ENCODE measurements at places on chromosomes 2 and 18.

- DNase-seq, result no peak
Observed at GRCh38 chr2:57885742-57886141, 160.9 kb upstream of the VRK2 start.

DNA sequence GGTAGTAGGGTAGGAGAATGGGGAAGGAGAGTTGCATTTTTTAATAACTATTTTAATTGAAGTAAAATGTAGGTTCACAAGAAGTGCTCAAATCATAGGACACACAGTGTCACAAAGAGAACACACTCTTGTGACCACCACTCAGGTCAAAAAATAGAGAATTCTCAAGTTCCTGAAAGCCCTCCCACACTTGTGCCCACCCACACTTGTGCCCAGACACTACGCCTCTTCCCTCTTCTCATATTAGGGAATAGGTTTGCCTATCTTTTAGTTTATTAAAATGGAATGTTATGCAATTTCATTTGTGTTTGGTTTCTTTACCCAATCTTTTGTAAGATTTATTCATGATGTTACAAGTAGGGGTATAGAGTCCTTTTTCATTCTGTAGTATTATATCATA, 67.2 kb downstream of the UGGT1 start:
- DNase-seq, result no peak

GRCh38 chr2:67619204-67619603, 222.1 kb downstream of the ETAA1 start:
- no peak for DNase-seq

DNA sequence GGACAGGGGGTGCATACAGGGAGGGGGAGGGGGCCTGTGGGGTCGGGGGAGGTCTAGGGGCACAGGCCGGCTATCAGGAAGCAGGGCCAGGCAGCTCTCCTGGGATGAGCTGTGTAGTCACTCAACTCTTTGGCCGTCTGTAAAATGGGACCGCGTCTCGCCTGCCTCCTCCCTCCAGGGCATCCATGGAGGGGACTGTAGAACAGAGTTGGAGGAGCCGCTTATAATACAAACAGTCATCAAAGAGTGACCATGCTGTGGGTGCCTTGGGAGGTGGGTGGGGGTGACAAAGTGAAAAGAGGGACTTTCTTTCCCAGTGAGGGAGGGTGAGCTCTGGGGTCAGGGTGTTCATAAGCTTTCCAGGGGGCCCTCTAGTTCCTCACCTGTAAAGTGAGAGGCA, 169.6 kb upstream of the HAAO start:
- DNase-seq, result no peak

- DNase-seq, result no peak
Observed at GRCh38 chr2:165003443-165004130, 48.3 kb upstream of the SLC38A11 start.

- DNase-seq, result no peak
Observed at GRCh38 chr2:232434563-232435374, 21.2 kb upstream of the ALPI start.

GRCh38 chr2:53944542-53944941, 26.3 kb downstream of the PSME4 start:
- no peak for DNase-seq

DNA sequence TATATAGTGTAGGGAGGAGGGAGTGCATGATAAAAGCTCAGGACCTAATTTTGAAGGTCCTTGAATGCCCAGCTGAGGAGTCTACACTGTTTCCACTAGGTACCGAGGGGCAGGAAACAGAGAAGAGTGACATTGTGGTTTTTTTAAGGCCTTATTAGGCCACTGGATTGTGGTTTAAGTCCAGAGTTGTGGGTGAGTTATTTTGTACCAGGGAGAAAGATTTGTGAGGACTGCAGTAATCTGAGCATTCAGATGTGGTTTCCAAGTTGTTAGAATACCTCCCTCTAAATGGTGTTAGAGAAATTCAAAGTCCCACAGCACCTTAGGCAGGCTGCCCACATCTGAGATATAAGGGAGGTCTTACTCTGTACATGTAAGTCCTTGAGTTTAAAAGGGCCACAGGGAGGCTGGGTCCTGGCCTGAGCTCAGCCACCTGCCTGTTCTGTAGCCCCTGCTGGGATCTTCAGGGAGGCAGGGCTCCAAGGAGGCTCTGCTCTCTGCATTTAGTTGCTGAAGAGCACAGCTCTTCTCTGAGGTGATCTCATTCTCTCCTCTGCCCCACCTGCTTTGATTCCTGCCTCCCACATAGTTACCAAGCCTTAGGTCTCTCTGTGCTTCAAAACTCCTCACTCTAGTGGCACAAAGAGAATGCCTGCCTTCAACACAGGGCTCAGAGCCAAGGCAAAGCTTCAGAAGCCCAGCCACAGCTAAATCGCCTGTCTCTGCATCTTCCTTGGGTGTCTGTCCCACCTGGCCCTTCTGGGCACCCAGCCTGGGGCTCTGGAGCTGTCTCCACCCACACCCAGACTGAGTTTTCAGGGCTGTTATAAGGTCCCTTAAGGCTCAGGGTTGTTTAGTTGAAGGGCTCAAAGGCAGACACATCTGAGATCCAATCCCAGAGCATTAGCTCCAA, 88.1 kb downstream of the VSNL1 start:
- DNase-seq, result no peak

GRCh38 chr18:7090771-7091170, 26.8 kb downstream of the LAMA1 start:
- no peak for DNase-seq

- DNase-seq, result no peak
Observed at GRCh38 chr2:113245276-113245711, 33.4 kb downstream of the PAX8 start.

DNA sequence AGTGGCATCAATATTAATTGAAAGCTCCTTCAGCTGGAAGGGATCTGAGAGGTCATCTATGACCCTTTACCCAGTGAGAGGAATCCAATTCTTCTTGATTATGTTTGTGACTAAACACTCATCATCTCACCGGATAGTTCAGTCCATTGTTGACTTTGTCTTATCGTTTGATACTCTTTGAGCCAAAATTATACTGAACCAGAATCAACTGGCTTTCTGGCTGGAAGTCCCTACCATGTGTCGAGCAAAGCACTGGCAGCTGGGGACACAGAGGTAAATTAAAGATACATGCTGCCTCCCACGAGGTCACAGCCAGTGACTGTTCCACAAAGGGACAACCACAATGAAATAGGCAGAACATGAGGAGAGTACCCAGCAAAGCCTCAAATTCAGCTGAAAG, 91.4 kb upstream of the FHL2 start:
- peak; percentile 54 for DNase-seq

- DNase-seq, result no peak
Observed at GRCh38 chr2:158391876-158392275, 64.7 kb downstream of the CCDC148 start.

GRCh38 chr18:48320639-48320945, 88.6 kb downstream of the ZBTB7C start:
- no peak for DNase-seq

- DNase-seq, result no peak
Observed at GRCh38 chr18:22822841-22823508, 110.2 kb upstream of the RBBP8 start.

- no peak for DNase-seq
Observed at GRCh38 chr2:103383541-103383940, 621.7 kb downstream of the TMEM182 start.

DNA sequence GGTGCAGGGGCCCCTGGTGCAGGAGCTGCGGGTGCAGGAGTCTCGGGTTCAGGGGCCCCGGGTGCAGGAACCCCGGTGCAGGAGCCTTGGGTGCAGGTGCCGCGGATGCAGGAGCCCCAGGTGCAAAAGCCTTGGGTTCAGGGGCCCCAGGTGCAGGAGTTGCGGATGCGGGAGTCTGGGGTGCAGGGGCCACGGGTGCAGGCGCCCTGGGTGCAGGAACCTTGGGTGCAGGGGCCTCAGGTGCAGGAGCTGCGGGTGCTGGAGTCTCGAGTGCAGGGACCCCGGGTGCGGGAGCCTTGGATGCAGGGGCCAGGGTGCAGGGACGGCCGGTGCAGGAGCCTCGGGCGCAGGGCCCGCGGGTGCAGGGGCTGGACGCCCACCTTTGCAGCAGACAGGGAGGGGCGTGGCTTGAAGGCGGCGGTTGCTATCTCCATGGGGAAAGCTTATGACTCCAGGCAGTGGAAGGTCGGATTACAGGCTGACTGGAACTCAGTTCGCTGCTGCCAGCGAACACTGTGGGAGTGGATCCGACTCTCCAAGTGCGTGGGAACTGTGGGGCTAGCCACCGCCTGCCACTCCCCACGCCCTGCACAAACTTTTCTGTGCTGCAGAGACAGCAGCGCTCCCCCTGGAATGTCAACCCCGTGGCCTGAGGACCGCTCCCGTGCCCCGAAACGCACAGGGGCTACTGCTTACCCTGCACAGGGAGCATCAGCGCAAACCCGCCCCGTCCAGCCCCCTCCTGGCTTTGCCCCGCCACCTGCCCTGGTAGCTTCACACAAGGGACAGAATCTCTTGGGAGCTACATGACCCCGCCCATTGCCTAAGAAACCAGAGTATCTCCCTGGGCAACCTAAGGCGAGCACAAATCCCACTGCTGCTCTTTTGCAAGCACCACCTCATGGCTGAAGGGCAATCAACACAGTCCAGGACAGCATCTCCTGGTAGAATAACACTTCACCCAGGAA, 40.3 kb downstream of the COPS9 start:
- DNase-seq, result no peak

DNA sequence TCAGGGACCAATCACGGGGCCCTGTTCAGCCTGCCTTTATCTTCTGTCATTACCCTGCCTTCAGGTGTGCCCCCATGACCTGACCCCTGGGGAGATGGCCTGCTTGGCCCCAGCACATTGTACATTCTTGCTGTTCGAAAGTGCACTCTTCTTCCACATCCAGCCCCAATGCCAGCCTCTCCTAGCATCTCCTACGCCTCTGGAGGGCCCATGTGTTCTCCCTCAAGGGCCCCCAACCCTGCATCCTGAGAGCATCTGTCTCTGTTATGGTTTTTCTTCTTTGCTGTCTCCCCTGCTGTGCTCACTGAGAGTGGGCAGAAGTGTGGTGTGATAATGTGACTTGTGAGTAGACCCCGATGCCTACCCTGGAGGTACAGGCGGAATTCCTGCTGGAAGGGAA, 41.5 kb upstream of the OTOS start:
- no peak for DNase-seq

GRCh38 chr2:38152035-38152434, 76.1 kb upstream of the CYP1B1 start:
- DNase-seq, result no peak

- DNase-seq, result no peak
Observed at GRCh38 chr18:10145546-10145945, 231.7 kb downstream of the VAPA start.

GRCh38 chr18:41323044-41323443, 632.0 kb upstream of the PIK3C3 start:
- DNase-seq, result no peak

DNA sequence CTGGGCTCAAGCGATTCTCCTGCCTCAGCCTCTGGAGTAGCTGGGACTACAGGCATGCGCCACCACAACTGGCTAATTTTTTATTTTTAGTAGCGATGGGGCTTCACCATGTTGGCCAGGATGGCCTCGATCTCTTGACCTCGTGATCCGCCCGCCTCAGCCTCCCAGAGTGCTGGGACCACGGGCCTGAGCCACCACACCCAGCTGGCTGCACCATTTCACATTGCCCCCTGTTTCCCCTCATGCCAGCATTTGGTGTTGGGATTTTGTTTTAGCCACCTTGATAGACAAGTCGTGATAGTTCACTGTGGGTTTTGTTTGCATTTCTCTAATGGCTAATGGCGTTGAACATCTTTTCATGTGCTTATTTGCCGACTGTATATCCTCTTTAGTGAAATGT, 5.8 kb upstream of the COLEC11 start:
- no peak for DNase-seq

DNA sequence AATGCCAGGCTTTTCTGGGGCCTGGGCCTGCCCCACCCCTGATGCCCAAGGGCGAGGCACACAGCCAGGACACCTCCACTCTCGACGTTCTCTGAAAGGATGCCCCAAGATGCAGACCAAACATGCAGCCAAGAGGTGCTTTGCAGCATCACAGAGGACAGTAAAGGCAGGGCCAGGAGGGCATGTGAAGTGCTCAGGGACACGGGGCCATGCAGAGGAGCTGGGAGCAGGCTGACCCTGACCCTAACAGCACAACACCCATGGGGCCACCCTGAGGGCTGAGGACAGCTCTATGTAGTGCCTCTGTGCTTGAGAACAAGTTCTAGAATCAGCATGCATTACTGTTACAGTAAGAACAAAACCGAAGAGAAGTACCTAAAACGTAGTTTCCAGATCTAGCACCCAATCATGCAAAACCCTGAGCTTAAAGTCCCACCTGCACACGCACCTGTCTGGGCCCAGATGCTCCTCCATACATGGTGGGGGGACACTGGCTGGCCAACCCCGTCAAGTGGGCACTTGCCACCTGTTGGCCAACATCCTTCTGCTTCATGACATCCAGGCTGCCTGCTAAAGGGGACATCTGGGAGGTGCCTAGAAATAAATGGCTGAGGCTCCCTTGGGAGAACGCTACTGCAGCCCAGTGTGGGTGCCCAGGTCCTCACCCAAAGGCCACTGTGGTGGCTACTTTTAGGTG, 15.4 kb downstream of the HS6ST1 start:
- DNase-seq, result peak; percentile 17

- no peak for DNase-seq
Observed at GRCh38 chr18:56358608-56359280, 279.6 kb downstream of the TXNL1 start.

- no peak for DNase-seq
Observed at GRCh38 chr2:218188528-218188927, 21.8 kb upstream of the CXCR1 start.

GRCh38 chr2:42055573-42056514, 8.0 kb downstream of the PKDCC start:
- no peak for DNase-seq

- DNase-seq, result no peak
Observed at GRCh38 chr2:10700078-10700803, 10.5 kb upstream of the NOL10 start.

GRCh38 chr2:158788951-158789350, 6.2 kb upstream of the DAPL1 start:
- no peak for DNase-seq

- DNase-seq, result no peak
Observed at GRCh38 chr2:149129433-149129832, 90.9 kb downstream of the LYPD6B start.

- DNase-seq, result peak; percentile 48
Observed at GRCh38 chr2:222714361-222715241, 43.1 kb downstream of the MOGAT1 start.

DNA sequence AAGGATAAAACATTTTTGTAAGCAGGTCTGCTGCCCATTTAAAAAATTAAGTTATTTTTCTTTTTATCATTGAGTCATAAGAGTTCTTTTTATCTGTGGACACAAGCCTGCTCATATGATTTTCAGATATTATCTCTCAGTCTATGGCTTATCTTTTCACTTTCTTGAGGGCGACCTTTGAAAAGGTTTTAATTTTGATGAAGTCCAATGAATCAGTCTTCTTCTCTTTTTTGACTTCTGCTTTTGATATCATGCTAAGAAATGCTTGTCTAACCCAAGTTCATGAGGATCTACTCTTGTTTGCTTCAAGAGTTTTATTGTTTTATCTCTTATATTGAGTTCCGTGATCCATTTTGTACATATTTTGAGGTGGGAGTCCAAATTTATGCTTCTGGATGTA, 36.5 kb downstream of the PSMD14 start:
- DNase-seq, result no peak

All from left ventricle myocardium superior (tissue), 1 donor.